ENCODE measurements at places on chromosomes 1 and 21.
A peak's percentile ranks its signal among the peaks of the same experiment; 100 is the strongest.

DNA sequence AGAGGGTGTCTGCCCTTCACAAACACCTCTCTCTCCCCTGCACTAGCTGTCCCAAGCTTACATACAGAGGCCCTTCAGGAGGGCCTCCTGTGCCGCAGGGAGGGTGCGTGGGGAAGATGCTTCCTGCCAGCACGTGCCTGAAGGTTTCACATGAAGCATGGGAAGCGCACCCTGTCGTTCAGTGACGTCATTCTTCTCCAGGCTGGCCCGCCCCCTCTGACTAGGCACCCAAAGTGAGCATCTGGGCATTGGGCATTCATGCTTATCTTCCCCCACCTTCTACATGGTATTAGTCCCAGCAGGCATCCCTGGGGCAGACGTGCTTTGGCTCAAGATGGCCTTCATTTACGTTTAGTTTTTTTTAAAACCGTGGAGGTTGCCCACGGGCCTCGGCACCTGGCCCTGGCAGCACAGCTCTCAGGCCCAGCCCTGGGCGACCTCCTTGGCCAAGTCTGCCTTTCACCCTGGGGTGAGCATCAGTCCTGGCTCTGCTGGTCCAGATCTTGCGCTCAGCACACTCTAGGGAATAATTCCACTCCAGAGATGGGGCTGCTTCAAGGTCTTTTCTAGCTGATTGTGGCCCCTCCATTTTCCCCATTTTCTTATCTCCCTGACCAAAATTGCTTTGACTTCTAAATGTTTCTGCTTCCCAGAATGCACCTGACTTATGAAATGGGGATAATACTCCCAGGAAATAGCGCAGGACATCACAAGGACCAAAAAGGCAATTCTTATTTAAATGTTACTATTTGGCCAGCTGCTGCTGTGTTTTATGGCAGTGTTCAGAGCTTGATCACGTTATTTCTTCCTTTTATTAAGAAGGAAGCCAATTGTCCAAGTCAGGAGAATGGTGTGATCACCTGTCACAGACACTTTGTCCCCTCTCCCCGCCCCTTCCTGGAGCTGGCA is 6.1 kb downstream of the NPPA start:
- no peak for DNase-seq

GRCh38 chr1:36834586-36834985 is 199.7 kb downstream of the GRIK3 start:
- no peak for DNase-seq

- no peak for DNase-seq
Measured at GRCh38 chr1:196306421-196306820, 301.8 kb downstream of the KCNT2 start.

DNA sequence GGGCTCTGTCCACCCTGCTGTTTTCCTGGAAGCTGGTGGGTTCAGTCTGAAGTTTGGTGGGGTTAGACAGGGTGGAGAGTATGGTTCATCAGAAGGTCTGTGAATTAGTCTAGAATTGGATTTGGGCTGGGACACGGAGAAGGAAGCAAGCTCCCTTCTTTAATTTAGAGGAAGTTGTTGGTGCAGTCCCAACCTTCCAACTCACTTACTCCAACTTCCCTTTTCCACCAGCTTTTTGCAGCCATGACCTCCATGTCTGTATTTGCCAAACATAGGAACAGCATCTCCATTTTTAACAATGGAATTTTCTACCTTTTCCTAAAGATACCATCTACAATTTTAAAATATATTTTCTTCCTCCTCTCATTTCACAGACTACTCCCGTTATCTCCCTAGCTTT is 28.5 kb upstream of the PRELP start:
- DNase-seq: no peak

DNA sequence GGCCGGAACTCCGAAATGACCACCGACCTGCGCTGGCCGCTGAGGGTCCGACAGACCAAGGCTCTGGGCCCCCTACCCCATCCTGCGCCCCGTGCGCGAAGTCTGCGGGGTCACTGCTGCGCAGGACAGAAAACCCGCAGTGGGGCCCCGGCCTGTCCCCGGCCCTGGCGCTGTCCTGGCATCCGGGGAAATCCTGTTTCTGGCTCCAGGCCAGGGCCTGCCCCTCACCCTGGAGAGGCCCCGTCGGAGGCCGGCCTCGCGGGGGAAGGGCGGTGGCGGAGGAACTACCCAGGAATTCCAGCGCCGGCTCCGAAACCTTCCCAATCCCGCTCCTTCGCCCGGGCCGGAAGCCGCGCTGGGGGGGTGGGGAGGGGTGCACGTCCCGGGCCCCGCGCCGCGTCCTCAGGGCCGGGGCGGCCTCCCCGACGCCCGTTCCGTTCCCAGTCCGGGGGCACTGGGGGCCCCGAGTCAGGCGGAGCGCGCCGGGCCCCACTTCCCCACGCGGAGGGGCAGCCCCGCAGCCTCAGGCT is 77.0 kb downstream of the MORN1 start:
- peak; percentile 43 for DNase-seq

DNA sequence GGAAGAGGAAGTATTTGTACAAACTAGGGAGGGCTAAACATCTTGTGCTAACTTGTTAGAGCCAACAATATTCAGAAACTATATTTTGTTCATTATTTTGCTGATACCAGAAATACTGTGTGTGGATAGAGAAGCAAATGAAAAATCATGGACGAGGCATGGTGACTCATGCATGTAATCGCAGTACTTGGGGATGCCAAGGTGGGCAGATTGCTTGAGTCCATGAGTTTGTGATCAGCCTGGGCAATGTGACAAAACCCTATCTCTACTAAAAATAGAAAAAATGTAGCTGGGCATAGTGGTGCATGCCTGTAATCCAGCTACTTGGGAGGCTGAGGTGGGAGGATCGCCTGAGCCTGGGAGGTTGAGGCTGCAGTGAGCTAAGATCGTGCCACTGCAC is 13.4 kb downstream of the LRRC41 start:
- DNase-seq: no peak

DNA sequence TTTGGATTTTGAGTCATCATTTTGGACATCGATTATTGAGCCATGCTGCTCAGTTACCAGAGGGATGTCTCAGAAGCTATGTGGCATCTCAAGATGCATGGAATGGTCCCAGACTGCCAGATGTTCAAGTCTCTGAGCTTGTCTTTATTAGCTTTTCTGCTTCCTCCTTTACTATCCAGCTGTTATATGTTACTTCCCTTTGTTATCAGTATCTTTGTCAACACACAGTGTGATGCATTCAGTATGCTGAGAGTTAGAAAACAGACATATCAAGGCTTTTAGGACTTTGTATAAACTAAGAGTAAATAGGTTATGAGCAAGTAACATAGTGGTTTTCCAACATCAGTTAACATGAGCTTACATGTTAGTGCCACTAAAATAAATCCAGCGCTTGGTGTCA is 474.5 kb downstream of the DSCAM start:
- DNase-seq: no peak

GRCh38 chr1:1594602-1595260 is 5.2 kb downstream of the FNDC10 start:
- DNase-seq: no peak

DNA sequence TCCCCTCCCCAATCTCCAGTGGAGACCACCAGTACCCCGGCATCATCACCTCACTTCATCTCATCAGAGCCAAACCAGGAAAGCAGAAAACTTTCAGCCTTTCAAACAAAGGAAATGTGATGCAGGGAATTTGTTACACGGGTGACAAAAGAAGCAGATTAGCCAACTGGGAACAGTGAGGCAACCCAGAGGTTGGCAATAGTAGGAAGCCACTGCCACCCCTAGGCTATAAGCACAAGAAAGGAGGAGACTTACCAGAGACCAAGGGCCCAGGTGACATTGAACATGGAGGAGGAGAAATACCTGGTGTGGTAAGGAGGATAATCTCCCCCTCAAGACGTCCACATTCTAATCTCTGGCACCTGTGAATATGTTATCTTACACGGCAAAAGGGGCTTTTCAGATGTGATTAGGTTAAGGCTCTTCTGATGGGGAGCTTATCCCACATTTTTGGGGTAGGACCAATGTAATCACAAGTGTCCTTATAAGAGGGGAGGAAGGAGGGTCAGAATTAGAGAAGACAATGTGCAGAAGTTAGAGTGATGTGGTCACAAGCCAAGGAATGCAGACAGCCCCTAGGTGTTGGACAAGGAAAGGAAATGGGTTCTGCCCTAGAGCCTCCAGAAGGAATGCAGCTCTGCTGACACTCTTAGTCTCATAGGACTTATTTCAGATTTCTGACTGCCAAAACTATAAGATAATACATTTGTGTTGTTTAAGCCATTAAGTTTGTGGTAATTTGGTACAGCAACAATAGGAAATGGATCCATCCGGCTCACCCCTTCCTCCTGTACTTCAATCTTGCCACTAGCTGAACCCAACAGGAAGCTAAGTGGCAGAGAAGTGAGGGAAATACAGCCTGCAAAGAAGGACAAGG is 83.6 kb upstream of the VAV3 start:
- DNase-seq: no peak

- DNase-seq: peak; percentile 36
Measured at GRCh38 chr1:160779626-160780397, 16.2 kb upstream of the LY9 start.

- DNase-seq: no peak
Measured at GRCh38 chr1:26066160-26066559, 1.3 kb downstream of the TRIM63 start.

- no peak for DNase-seq
Measured at GRCh38 chr21:46005081-46005480, 23.5 kb downstream of the COL6A1 start.

DNA sequence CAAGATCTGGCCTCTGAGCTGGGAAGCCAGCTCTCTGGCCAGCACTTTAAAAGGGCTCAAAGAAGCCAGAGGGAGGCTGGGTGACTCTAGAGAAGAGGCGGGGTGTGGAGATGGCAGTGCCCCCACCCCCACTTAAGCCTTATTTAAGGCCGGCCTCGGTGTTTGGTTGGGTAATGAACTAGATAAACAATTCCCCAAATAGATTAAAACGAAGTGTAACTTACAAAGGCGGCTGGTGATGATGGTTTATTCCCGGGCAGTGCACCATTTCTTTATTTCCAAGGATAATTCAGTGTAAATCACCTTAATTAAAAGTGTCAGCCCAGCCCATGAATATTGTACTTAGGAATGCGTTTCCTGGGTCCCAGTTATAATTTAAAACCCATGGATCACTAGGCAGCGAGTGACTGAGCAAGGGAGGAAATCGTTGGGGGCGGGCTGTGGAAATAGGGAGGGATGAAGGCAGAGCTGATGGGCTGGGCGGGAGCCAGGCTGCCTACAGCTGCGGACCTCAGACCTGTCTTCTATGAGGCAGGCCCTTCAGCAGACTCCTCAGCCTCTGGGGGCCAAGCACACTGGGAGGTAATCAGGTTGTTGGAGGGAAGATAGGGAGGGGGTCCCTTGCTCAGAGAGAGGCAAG is 54.9 kb downstream of the TMEM53 start:
- DNase-seq: no peak

GRCh38 chr1:184162281-184162680 is 110.8 kb downstream of the TSEN15 start:
- no peak for DNase-seq

GRCh38 chr21:25409978-25410377 is 197.3 kb downstream of the MRPL39 start:
- DNase-seq: no peak

All from CD8-positive, alpha-beta memory T cell (primary cell).